ENCODE measurements at places on chromosomes 12 and 14.

DNA sequence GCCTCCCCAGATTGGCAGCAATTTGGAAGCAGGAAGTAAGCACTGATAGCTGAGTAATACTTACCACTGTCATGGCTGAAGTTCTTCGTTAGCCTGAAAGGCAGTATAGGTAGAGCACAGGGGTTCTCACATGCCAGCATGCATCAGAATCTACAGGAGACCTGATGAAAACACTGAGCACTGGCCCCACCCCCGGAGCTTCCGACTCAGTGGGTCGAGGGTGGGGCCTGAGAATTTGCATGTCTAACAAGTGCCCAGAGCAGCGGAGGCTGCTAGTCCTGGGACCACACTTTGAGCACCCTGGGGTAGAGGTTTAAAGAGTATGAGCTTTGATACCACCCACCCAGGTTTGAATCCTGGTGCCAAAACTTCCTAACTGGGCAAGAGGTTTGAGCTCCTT is 89.6 kb downstream of the FBXW8 start:
- DNase-seq, result no peak

GRCh38 chr14:31110872-31111271 is 84.7 kb upstream of the STRN3 start:
- DNase-seq, result no peak

DNA sequence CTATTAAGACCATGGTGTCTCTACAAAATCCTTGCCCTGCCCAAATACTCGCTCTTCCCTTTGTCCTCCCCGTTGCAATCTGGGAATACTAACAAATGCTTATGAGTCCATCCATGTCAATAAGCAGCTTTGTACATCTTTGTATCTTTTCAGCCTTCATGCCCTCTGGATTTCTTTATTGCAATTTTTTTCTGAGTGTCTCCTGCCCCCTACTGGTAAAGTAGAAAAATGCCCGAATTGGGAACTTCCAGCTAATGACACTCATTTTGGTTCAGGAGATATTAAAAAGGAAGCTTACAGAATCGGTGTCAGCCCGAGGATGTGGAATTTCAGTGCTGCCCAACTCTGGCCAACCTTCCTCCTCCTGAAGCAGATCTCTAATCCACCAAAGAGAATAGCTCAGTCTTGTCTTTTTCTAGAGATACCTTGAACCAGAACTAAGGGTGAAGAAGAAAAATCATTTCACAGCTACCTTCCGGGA is 46.0 kb downstream of the SH2B3 start:
- no peak for DNase-seq

- no peak for DNase-seq
Measured at GRCh38 chr12:11164384-11164783, 6.6 kb upstream of the SMIM10L1 start.

DNA sequence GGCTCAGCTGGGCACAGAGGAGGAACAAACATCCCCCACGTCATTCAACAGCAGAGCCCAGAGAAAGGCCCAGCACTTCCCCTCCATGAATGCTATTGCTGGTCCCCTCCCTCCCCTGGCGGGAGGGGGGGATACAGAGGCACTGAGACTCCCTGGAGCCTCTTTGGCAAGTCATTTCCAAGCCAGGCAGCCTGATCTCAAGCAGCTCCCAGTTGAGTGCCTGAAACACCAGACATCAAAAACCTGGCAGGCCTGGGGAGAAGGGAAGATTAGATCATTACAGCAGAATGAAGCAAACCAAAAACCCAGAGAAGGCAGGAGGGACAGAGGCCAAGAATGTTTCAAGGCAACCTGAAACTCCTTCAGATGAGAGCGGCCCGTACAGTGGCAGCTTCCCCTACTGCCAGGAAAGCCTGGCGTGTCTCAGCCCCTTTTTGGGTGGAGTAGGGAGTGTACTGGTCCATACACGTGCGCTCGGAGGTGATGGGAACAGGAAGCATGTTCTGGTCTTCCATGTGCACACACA is 92.1 kb downstream of the LRRC74A start:
- DNase-seq, result no peak

- peak; percentile 39 for DNase-seq
Measured at GRCh38 chr14:104843006-104843405, 22.1 kb upstream of the CEP170B start.

DNA sequence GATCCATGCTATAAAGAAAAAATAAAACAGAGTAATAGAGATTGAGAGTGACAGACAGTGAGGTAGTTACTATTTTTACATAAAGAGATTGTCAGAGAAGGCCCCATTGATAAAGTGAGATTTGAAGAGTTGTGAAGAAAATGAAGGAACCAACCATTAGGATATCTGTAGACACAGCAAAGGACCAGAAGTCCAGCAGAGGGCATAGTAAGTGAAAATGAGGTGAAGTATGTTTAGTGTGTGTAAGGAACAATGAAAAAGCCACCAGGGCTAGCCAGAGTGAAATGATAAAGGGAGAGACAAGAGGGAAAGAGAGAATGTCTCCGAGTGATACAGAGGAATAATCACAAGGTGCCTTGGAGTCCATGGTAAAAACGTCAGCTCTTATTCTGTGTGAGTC is 411.0 kb downstream of the NELL2 start:
- DNase-seq, result no peak

DNA sequence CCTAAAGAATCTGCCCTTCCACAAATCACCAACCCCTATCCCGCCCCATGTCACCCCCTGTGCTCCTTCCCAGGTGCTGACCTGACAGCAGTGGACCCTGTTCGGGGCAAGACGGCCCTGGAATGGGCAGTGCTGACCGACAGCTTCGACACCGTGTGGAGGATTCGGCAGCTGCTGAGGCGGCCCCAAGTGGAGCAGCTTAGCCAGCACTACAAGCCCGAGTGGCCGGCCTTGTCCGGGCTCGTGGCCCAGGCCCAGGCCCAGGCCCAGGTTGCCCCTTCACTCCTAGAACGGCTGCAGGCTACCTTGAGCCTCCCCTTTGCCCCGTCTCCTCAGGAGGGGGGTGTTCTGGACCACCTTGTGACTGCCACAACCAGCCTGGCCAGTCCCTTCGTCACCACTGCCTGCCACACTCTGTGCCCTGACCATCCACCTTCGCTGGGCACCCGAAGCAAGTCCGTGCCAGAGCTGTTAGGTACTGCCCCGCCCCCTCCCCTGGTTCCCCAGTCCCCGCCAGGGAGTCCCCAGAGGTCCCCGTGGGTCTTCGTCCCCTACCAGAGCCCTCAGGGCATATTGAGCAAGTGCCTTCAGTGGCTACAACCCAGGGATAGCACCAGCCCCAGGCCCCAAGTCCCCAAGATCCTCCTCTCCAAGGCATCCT is 2.7 kb downstream of the ANKRD33 start:
- DNase-seq, result no peak

Measured in activated effector memory CD4-positive, alpha-beta T cell treated with anti-CD3 and anti-CD28 coated beads, Interleukin-2, amount 50 U/mL, for 16 hours (primary cell).